Large intestine (tissue), 12 donors: ENCODE measurements at places on chromosomes 1 and 21. TPM values are rescaled to one million over a fixed set of nuclear protein-coding genes. Genes with fewer than 3 reads are reported as not detected.

The CITED4 gene
- 4.3 TPM for polyA plus RNA-seq

The TIE1 gene
- polyA plus RNA-seq = 18.7 TPM

The DAP3 gene
- 96.3 TPM for polyA plus RNA-seq

The LDLRAD1 gene
- 0.51 TPM for polyA plus RNA-seq

The RYR2 gene
- 4.3 TPM for polyA plus RNA-seq

The INSRR gene
- polyA plus RNA-seq = 0.09 TPM

The PLEKHA6 gene
- 59.3 TPM for polyA plus RNA-seq

The ROR1 gene
- 14.4 TPM for polyA plus RNA-seq

The SPTA1 gene
- 3.7 TPM for polyA plus RNA-seq

The GADD45A gene
- 48.9 TPM for polyA plus RNA-seq

GRCh38 chr21:40678681-40679284 is 168.2 kb downstream of the DSCAM start:
- DNase-seq = no peak

GRCh38 chr1:45769261-45769932 is 18.9 kb upstream of the IPP start:
- DNase-seq = no peak

DNA sequence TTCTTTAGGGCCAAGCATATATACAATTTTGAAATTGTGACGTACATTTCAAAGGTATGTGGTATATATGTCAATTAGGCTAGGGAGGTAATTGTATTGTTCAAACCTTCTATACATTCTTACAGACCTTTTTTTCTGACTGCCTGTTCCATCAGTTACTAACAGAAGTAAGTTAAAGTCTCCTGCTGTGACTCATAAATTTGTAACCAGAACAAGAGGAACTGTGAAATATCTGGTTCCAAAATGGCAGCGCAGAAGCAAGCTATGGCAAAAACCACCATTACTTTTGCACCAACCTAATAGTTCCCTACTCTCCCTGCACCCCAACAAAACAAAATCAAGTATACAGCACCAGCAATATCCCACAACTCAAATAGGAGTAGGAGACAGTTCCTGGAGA is 93.6 kb downstream of the ENAH start:
- no peak for DNase-seq

- DNase-seq = no peak
Measured at GRCh38 chr1:221509575-221510355, 232.1 kb downstream of the DUSP10 start.

DNA sequence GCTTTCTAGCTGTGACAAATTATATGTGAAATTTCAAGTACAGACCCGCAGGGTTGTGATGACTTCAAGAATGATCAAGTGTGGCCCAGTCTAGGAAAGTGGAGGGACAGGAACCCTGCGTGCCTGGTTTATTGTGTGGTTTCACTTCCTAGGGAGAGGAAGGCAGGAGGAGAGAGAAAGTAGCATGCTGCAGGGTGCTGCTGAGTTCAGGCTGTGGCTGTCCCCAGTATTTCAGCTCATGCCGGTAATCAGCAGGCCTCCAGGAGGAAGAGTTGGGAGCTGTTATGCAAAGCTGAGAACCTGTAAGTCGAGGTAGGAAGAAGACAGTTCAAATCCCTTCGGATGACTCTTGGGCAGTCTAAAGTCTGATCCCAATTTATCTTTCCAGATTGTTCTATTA is 140.4 kb downstream of the ROR1 start:
- DNase-seq = no peak

GRCh38 chr1:150912623-150913022 is 13.5 kb upstream of the SETDB1 start:
- DNase-seq = no peak

GRCh38 chr1:76268341-76268740 is 193.8 kb downstream of the ST6GALNAC3 start:
- no peak for DNase-seq

GRCh38 chr1:208180421-208180820 is 63.8 kb downstream of the PLXNA2 start:
- no peak for DNase-seq

DNA sequence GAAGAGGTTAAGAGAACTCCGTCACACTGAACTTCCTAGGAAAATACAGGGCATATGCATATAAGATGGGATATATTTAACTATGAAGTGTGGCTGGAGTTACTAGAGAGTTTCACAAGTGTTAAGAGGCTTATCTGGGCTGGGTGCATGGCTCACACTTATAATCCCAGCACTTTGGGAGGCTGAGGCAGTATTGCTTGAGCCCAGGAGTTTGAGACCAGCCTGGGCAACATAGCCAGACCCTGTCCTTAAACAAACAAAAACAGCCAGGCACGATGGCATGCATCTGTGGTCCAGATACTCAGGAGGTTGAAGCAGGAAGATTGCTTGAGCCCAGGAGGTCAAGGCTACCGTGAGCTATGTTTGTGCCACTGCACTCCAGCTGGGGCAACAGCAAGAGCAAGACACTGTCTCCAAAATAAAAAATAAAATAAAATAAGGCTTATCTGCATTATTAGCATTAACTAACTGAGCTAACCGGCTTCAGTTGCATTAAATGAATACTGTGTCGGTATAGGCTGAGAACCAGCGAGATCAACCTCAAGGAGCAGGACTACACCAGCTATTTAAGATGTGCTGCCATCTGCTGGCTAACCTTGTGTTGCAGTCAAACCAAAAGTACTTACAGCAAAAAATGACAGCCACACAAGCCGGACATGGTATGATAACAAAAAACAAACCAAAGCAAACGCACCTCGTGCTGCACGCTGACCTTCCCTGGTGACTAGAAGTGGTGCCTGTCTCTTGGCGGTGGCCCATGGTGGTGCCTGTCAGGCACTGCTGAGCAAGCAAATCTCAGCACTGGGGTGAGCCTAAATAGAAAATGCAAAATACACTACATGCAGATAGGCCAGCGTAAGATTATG is 19.7 kb upstream of the RBBP5 start:
- peak; percentile 69 for DNase-seq

DNA sequence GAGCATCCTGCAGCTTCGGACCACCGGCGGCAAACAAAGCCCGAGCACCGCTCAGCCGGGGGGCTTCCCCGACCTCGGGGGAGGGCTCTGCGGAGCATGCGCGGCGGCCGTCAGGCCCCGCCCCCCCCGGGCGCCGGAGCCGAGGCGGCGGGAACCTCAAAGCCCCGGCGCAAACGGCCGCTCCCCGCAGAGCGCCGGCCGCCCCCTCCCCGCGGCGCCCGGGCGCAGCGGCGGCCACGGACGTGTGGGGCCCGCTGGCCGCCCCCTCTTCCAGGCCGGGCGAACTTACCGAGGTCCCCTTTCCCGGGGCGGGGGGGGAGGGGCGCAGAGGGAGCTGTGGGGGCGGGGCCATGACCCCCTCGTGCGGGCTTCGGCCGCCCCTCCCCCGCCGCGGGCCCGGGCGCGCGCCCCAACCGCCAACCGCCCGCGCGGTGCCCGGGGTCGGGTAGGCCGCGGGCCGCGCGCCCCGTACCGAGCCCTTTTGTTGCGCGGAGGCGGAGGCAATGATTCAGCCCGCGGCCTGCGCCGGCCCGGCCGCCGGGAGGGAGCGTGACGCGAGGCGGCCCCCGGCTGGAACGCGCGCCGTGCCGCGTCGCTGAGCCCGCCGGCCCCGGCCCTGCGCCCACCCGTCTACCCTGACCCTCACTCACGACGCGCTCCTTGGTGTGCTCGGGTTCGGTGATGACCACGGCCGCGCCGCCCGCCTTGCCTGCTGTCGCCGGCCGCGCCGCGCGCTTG is 1.7 kb downstream of the RCC2 start:
- peak; percentile 19 for DNase-seq

DNA sequence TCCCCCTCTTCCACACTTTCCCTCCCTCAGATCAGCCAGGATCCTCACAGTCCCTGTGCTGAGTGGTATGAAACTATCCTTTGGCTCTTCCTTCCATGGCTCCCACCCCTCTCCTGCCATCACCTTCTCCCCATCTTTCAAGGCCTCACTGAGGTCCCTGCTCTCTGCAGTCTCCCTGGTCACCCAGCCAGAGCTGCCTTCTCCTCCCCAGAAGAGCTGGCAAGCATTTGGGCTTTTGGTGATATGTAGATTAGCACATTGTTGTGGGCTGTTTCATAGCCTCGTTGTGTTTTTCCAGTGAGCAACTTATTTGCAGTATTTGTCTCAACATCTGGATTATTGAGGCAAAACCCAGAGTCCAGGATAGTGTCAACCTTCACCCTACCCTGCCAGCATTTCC is 2.2 kb downstream of the CSF1 start:
- no peak for DNase-seq

- DNase-seq = no peak
Measured at GRCh38 chr1:87403061-87403820, 74.6 kb downstream of the LMO4 start.

DNA sequence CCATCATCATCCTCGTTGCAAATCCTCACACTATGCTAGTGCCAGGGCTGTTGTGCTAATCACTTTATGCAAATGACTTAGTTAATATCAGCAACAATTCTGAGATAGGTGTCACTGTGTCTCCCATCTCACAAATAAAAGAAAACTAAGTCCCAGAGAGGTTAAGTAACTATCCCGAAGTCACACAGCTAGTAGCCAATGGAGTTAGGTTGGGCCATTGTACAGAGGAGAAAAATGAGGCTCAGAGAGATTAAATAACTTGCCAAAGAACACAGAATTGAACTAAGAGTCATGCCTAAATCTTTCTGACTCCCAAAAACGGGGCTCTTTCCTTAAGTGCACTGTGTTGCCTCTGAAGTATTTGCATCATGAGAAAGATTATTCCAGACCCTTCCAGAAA is 146.4 kb downstream of the MIS18A start:
- DNase-seq = no peak

DNA sequence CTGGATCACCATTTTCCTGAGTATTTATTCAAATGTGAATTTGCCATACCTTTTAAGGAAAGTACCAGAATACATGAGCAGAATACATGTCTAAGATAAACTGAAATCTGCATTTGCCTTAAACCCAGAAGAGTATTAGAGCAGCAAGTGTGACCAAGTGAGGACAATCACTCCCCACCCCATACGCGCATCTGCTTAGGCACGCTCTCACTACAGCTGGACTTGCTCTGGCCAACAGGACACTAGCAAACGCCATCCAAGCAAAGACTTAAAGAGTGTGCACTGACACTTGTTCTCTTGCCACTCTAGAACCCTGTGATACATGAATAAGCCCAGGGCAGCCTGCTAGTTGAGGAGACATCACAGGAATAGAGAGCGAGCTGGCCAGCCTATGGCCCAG is 25.6 kb downstream of the NUP133 start:
- no peak for DNase-seq

GRCh38 chr1:157404063-157404501 is 148.2 kb downstream of the FCRL5 start:
- no peak for DNase-seq

GRCh38 chr1:31407029-31407626 is 5.9 kb upstream of the SERINC2 start:
- DNase-seq = no peak

- DNase-seq = no peak
Measured at GRCh38 chr1:171258943-171259342, 10.6 kb downstream of the FMO1 start.

DNA sequence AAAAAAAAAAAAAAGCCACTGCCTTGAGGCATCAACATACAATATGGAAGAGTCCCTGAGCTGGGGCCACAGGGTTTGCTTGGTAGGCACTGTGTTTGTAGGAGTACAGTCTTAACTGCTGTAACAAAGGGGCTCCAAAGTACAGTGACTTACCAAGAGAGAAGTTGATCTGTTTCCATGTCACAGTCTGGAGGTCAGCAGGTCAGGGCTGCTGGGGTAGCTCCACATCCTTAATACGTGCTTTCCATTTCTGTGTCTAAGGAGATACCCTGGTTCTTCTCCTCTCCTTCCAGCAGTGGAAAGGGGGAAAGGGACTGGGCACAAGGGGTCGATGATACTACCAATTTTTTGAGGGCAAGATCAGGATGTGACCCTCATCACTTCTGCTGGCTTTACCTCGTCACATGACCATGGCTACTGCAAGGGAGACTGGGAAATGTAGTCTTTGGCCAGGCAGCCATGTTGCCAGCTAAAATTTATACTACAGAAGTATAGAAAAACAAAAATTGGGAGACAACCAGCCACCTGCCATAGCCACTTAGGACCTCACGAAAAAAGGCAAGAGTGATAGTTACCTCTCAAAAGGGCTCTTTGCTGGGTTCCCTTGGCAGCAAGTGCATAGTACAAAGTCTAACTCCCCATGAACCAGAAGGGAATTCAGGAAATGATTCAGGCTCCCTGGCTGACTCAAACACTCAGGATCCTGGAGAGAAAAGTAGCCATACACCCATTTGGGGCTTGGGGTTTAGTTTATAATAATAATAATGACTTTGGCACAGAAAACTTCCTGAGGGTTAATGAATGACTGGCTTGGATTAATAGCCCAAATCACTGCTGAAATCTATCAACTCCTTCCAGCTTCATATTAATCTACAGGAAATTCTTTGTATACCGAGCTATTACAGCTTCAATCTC is 52.7 kb upstream of the ATP5PO start:
- peak; percentile 80 for DNase-seq
